Fibroblast of pulmonary artery (primary cell): ENCODE measurements at places on chromosomes 1 and 21.

DNA sequence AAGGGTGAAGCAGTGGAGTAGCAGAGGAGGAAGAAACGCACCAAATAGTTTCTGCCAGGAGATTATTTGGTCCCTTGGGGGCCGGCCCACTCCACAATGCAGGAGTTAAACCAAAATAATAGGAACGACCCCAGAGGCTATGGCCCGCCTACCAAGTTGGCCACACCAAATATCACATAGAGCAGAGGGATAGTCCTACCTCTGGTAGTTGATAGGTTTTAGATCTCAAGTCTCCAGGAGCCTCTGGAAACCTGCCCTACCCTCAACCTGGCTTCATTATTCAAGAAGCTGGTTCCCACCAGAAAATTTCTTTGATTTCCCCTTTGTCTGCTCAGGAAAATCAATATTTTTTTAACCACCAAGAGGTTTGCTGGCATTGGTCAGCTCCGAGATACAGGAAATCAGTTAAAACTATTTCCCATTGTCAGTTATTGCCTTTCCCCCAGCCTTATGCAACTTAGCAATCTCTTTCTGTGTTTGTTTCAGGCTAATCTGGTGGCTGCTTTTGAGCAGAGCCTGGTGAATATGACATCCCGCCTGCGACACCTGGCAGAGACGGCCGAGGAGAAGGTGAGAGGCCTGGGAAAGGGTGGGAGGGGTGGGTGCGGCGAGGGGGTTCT, 35.5 kb upstream of the IPO9 start:
- no peak for DNase-seq

DNA sequence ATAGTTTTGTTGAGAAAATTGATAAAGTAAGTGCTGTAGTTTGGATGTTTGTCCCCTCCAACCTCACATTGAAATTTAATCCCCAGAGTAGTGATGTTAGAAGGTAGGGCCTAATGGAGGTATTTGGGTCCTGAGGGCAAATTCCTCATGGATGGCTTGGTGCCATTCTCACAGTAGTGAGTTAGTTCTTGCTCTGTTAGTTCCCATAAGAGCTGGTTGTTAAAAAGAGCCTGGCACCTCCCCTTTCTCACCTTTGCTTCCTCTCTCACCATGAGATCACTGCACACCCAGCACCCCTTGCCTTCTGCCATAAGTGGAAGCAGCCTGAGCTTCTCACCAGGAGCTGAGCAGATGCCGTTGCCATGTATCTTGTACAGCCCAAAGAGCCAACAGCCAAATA, 354.8 kb upstream of the NFIA start:
- no peak for DNase-seq

DNA sequence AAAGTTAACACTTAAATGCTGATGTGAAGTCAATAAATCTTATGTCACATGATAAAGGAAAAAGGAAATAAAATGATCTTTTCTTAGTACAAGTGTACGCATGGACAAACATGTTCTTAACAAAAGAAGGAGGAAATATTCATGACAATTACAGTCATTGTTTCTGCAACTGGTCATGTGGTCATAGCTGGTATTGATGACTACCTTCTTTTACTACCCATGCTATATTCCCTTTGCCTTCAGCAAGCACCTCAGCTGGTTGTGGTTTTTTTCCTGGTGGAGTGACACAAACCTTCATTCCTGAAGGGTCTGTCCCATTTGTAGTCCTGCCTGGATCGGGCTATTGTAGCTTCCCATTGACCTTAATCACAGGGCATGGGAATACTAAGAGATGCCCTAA, 23.4 kb upstream of the TSHB start:
- DNase-seq: no peak

DNA sequence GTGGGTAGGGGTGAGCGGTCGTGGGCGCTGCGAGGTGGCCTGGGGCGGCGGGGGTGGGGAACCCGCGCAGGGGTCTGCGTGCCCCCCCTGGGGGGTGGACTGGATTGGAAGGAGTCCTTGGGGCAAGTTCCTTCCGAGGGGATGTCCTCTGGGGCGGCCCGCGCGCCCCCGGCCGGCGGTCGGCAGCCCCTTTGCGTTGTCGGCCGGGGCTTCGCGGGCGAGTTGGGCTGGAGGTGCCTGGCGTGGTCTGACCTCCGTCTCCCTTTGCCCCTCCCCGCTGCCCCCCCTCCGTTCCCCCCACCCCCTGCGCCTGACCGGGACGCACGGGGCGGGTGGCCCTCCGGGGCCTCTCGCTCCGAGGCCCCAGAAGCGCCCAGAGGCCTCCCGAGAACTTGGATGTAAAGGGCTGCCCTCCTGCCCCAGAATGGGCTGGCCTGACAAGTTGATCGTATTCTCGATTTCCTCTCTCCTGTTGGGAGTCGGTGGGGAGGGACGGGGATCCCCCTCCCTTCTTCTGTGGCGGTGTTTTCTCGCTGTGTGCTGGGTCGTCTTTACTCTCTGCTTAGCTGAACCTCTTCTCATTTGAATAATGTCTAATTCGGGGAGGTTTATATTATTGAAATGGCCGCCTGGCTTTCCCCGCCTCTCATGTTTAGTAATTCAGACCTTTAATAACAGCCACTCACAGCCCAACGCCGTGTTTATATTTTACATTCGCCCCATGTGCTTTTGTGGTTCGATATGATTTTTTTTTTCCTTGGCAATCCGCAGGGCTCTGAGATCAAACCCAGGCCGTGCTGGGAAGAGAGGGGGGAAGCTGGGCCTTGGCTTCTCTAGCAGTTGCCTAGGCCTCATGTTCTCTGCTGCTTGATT, 1.3 kb downstream of the POU2F1 start:
- DNase-seq: peak; percentile 80

GRCh38 chr1:28416509-28417194, 47.1 kb downstream of the PHACTR4 start:
- DNase-seq: no peak

- DNase-seq: no peak
Measured at GRCh38 chr1:239417986-239418640, 31.7 kb downstream of the CHRM3 start.

- DNase-seq: peak; percentile 7
Measured at GRCh38 chr1:56963667-56964066, 2.1 kb downstream of the C8B start.
